ENCODE measurements at places on chromosomes 3 and 15.

- DNase-seq, result no peak
Measured at GRCh38 chr3:79032686-79033318, 735.0 kb downstream of the ROBO1 start.

DNA sequence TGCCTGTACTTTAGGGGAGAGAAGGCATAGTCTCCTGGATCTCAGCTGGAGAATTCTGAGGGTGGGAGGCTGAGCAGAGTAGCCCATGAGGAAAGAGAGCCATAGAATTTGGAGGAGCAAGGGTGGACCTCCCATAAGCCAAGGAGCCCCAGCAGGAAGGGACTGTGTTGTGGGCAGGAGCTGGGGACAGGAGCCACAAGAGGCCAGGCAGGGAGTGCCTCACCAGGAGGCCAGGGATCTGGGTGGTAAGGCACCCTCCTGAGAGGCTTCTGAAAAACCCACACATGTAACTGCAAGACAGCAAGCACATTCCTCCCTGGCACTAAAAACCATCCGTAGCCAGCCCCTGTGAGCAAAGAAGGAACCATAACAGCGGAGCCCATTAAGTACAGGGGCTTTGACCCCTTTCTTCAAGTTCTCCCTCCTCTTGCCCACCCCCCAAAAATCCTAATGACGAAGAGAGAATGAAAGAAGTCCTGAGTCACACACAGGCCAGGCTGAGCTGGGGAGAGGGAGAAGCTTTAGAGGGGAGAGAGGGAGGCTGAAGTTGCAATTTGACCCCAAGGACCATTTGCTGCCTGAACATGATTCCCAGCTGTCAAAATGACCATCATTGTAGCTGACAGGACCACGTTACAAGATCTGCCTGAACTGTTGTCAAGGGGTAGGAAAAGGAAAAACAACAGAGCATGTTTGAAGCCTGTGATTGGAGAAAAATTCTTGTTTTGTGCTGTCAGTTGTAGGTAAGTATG is 82.6 kb downstream of the TRIM42 start:
- DNase-seq, result no peak

DNA sequence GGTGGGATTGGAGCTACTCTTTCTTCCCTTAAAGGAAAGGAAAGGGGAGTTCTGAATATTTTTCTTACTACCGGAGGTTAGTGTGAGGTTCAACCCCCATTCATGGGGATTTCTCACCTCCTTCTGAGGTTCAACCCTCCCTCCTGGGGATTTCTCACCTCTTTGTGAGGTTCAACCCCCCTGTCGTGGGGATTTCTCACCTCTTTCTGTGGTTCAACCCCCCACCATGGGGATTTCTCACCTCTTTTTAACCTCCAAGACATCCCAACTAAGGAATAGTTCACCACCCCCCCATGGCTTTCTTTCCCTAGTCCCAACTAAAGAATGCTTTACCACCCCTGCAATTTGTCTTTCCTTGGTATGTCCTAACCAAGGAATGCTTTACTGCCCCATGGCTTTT is 520.3 kb downstream of the EDEM1 start:
- no peak for DNase-seq

DNA sequence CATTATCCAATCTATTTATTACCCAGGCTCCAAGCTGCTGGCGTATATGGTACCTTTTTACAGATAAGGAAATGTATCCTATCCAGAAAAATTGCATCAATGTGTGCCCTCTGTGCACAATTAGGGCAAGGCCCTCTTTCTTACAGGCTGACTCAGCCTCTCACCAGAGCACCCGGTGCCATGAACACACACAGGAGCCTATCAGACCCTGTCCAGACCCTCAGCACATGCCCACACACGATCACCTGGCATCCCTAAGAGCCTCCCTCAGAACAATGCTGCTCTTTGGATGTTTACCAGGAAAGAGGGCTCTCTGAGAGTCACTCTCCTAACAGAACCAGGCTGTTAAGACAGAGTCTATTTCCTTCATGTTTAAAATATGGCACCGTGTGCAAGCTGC is 460.0 kb upstream of the TBL1XR1 start:
- DNase-seq, result no peak

- DNase-seq, result no peak
Measured at GRCh38 chr3:4247391-4247790, 55.8 kb upstream of the SETMAR start.

GRCh38 chr15:66847565-66847991 is 145.5 kb downstream of the SMAD6 start:
- no peak for DNase-seq

GRCh38 chr3:174958671-174959328 is 99.7 kb downstream of the NAALADL2 start:
- DNase-seq, result no peak

DNA sequence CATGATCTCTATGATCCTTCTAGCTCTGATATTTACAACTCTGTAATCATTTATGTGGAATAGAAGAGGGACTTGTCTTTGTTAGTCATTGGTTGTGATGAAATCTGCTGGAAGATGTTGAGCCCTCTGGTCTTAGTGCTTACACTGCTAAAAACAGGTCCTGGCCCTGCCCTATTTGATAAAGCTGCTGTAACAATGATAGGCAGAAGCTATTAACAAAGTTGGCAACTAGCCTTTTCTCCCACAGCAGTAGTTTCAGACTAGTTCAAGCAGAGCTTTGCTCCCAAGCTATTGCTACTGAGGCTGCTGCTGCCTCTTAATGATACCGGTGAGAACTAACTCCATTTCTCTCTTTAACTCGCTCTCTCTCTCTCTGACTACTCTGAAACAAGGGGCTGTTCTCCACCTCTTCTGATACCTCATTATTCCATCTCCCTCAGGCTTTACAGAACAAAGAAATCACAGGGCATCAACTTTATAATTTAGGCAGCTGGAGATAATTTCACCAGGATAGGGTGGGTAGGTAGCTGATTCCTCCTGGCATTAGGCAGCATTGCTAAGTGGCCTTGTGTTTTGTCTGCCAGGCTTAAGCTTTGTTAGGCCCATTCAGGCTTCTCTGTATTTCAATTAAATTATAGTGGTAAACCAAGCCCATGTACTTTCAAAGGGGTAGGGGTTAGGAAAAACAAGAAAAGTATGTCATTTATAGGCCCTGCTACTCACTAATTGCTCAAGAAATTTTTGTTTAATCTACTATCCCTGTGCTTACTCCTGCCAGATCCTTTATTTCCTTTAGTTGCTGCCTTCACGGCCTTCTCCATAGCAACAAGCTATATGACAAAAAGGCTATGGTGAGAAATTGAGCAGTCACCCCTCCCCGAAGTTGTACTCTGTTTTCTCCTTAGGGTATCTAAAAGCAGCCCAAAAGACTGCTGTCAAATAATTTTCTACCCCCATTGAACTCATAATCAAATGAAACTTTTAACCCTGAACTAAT is 139.6 kb downstream of the RBPMS2 start:
- no peak for DNase-seq

GRCh38 chr3:37457378-37458065 is 283.1 kb upstream of the LRRFIP2 start:
- no peak for DNase-seq

DNA sequence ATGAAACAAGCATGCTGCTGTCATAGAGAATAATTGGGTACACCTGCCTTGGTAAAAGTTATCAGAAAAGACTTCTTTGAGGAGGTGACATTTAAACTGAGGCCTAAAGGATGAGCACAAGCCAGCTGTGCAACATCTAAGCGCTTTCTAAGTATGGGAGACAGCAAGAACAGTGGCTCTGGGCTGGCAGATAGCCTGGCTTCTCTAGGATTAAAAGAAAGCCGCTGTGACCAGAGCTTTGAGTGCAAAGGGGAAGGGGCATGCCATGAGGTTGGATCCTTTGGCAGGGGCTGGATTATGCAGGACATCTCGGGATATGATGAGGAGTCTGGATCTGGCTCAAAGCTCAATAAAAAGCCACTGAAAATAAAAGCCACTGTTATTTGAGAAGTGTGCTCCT is 99.2 kb downstream of the FBN1 start:
- no peak for DNase-seq

GRCh38 chr3:178036451-178037144 is 499.6 kb upstream of the KCNMB2 start:
- DNase-seq, result no peak
